ENCODE measurements at places on chromosomes 3 and 15. TPM values are rescaled to one million over a fixed set of nuclear protein-coding genes. Genes with fewer than 3 reads are reported as not detected.

- peak; percentile 68 for DNase-seq
- no peaks in the 10 kb centered on the region for H3K27me3 ChIP-seq
- H3K4me3 ChIP-seq, result no peak overlapping the region
Observed at GRCh38 chr15:39127925-39128617, 452.8 kb upstream of the THBS1 start.

SUCNR1 gene
- 0.80 TPM for total RNA-seq

GPR149 gene
- total RNA-seq, result 0.44 TPM

DNA sequence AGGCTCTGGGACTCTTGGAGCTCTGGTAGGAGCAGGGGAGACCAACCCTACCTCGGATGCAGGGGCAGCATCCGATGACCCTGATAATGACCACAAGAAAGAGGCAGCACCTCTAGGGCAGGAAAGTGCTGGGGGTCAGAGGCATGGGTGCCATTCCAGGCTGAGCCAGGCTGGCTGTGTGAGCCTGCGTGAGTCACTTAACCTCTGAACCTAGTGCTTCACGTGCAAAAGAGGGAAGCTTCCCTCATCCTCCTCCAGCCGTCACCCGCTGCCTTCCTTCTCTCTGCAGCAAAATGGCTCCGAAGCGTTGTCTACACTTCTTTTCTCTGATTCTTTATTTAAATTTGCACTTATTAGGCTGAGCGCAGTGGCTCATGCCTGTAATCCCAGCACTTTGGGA lies 35.5 kb downstream of the ZDHHC19 start:
- H3K4me1 ChIP-seq, result peaks cover 7% of the 10 kb centered on the region
- no peak overlapping the region for H3K27ac ChIP-seq
- no peaks in the 10 kb centered on the region for H3K27me3 ChIP-seq
- no peaks in the 10 kb centered on the region for H3K36me3 ChIP-seq
- DNase-seq, result no peak

ABHD14A gene
- total RNA-seq, result 17.1 TPM

P3H2 gene
- 29.7 TPM for total RNA-seq

NR2E3 gene
- not detected for total RNA-seq

TTLL13 gene
- total RNA-seq, result not detected

GRCh38 chr3:179450261-179450701 lies 989 bp downstream of the GNB4 start:
- H3K4me3 ChIP-seq, result peak overlapping the region; percentile 57
- peaks cover 11% of the 10 kb centered on the region for H3K27me3 ChIP-seq
- DNase-seq, result no peak
- peak overlapping the region; percentile 96 for H3K27ac ChIP-seq
- no peaks in the 10 kb centered on the region for H3K36me3 ChIP-seq

DNA sequence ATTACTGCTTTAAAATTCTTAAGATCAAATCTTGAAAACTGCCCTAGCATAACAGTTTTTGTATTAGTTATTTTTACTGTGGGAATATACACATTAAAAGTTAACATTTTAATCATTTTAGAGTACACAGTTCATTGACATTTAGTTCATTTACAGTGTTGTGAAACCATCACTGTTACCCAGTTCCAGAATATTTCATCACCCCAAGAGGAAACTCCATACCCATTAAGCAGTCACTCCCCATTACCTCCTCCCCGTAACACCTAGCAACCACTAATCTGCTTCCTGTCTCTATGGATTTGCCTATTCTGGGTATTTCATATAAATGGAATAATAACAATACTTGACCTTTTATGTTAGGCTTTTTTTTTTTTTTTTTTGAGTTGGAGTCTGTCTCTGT lies 164.1 kb upstream of the LRRFIP2 start:
- H3K27me3 ChIP-seq, result no peaks in the 10 kb centered on the region
- H3K4me1 ChIP-seq, result no peaks in the 10 kb centered on the region
- no peaks in the 10 kb centered on the region for H3K36me3 ChIP-seq
- DNase-seq, result no peak

GRCh38 chr15:51403946-51404695 lies 62.7 kb downstream of the GLDN start:
- no peak for DNase-seq
- peaks cover 5% of the 10 kb centered on the region for H3K27me3 ChIP-seq
- no peak overlapping the region for H3K27ac ChIP-seq
- no peaks in the 10 kb centered on the region for H3K36me3 ChIP-seq
- no peak overlapping the region for H3K4me3 ChIP-seq
- H3K4me1 ChIP-seq, result no peaks in the 10 kb centered on the region

- H3K27me3 ChIP-seq, result no peaks in the 10 kb centered on the region
- H3K36me3 ChIP-seq, result no peaks in the 10 kb centered on the region
Observed at GRCh38 chr15:31271711-31272557, 54.7 kb upstream of the KLF13 start.

DNA sequence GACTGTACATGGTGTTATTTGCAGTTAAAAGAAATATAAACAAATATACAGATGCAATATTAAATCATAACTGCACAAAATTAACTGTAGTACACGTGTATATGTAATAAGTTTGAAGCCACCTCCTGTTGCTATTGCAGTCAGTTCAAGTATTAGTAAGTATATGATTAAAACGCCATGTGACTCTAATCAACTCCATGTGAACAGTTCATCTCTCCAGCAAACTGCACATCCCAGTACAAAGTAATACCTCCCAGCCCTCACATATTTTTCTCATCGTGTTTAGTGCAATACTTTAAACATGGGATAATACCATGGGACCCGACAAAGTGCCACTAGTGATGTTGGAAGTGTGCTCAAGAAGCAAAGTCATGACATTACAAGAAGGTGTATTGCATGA lies 34.6 kb downstream of the PDCD10 start:
- peaks cover 5% of the 10 kb centered on the region for H3K36me3 ChIP-seq
- no peak for DNase-seq
- H3K27me3 ChIP-seq, result no peaks in the 10 kb centered on the region
- no peak overlapping the region for H3K27ac ChIP-seq

- DNase-seq, result no peak
- H3K4me3 ChIP-seq, result no peak overlapping the region
- no peaks in the 10 kb centered on the region for H3K27me3 ChIP-seq
- H3K27ac ChIP-seq, result no peak overlapping the region
- no peaks in the 10 kb centered on the region for H3K4me1 ChIP-seq
- H3K36me3 ChIP-seq, result no peaks in the 10 kb centered on the region
Observed at GRCh38 chr15:76492538-76492937, 156.0 kb downstream of the ISL2 start.

SPINT1 gene
- 197 TPM for total RNA-seq

DNA sequence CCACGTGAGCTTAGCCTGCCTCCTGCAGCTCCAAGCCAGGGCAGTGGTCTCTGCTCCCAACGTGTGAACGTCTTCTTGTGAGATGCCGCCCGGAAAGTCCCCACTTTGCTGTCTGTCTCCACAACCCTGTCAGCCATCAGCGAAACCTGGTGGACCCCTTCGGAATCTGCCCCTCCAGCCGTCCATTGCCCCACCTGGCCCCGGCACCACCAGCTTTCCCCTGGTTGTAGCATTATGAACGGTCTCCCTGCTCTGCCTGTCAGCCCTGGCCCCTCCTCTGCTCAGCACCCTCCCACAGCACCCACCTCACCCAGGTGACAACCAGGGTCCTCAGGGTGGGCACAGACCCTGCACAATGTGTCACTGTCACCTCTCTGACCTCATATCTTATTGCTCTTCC lies 71.1 kb downstream of the HMCES start:
- no peak overlapping the region for H3K4me3 ChIP-seq
- no peaks in the 10 kb centered on the region for H3K27me3 ChIP-seq
- peaks cover 3% of the 10 kb centered on the region for H3K4me1 ChIP-seq
- no peak for DNase-seq
- H3K27ac ChIP-seq, result no peak overlapping the region
- H3K36me3 ChIP-seq, result no peaks in the 10 kb centered on the region

GRCh38 chr15:73323956-73324355 lies 44.8 kb downstream of the HCN4 start:
- H3K27me3 ChIP-seq, result no peaks in the 10 kb centered on the region
- no peak for DNase-seq
- H3K4me1 ChIP-seq, result no peaks in the 10 kb centered on the region

DNA sequence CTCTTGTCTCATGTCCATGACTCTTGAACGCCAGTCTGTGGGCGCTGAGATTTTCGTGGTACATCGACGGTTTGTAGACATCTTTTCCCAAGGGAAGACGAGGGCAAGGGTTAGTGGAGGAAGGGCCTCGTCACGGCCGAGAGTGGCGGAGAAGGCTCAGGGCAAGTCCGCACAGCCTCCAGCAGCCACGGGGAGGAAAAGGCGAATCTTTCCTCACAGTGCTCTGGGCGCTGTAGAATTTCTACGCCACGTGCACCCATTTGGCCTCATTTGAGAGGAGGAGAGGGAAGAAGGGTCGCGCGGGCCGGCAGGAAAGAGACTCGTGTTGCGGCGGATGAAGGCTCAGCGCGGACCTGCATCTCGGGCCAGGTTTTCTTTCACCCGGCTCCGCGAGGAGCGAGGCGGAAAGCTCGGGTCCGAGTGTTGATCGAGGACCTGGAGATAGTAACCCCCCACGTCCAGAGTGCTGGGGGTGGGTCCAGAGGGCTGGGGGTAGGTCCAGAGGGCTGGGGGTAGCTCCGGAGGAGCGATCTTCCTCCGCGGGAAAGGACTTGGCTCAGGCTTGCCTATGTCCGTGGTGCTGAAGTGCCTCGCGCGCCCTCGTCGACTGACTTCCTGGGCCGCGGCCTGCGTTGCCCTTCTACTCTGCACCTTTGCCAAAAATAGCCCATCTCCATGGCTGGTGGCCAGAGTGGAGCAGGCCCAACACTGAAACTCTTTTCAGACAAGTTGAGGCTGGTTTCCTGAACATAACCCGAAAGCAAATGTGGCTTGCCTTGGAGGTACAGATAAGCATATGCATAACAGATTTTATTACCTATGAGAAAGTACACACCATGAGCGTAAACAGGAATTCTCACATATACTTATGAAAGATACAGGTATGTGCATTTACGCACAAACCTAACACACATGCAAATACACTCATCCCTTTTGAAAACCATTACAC lies 1.1 kb downstream of the SLC35G2 start:
- H3K27ac ChIP-seq, result no peak overlapping the region
- peak; percentile 69 for DNase-seq
- no peaks in the 10 kb centered on the region for H3K36me3 ChIP-seq
- peaks cover 24% of the 10 kb centered on the region for H3K27me3 ChIP-seq
- H3K4me3 ChIP-seq, result peak overlapping the region; percentile 69

- H3K36me3 ChIP-seq, result no peaks in the 10 kb centered on the region
- H3K27me3 ChIP-seq, result no peaks in the 10 kb centered on the region
- no peak overlapping the region for H3K27ac ChIP-seq
Observed at GRCh38 chr3:142787719-142788118, 63.9 kb downstream of the TRPC1 start.

DNA sequence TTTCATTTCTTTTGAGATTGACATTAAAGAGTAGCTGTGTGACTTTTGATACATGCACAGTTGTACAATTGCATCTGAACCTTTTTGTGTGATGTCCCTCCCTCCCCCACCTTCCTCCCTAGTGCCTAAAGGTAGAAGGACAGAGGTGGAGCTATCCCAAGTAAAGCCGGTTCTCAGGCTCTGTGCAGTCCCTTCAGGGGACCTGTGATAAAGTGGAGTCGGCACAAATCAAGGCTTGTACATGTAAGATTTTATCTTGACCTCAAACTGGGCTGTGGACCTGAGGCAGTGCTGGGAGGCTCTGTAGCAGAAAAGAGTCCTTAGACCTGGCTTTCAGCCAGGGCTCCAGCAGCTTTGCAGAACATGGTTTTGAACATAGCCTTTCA lies 55.5 kb upstream of the CMTM7 start:
- no peaks in the 10 kb centered on the region for H3K27me3 ChIP-seq
- H3K27ac ChIP-seq, result no peak overlapping the region

Data from hepatocyte (in vitro differentiated cells).